ENCODE measurements at places on chromosomes 16 and 17.

DNA sequence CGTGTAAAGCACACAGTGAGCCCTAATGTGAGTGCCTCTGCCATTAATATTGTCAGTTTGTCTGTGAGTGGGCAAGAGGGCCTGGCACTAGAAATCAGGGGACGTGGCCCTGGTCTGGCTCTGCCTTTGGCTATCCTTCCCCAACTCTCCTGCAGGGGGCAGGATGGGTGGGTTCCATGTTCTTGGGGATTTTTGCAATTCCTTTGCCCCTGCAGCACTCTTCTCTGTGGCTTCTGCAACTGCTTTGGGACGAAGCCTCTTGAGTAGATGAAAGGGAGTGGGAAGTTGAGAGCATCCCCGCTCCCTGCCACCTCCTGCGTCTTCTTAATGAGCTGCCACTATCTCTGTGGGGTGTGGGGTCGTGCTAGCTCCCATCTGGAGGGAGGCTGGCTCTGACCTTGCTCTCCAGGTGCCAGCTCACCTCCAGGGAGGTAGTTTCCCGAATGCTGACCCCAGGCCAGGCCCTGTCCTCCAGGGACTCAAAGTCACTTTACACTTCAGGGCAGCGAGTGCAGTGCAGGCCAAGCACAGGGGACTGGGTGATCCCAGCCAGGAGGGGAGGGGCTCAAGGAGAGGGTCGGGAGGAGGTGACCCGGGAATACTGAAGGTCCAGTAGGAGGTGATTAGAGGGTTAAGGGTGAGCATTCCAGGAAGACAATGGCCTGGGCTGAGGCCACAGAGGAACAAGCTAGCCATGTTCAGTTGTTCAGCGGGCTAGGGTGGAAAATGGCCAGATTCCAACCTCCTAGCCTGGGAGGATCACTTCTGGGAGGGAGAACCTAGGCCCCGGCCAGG, 121.0 kb upstream of the NLRP1 start:
- DNase-seq = peak; percentile 38

GRCh38 chr17:36691606-36692005, 90.2 kb downstream of the MRM1 start:
- no peak for DNase-seq

DNA sequence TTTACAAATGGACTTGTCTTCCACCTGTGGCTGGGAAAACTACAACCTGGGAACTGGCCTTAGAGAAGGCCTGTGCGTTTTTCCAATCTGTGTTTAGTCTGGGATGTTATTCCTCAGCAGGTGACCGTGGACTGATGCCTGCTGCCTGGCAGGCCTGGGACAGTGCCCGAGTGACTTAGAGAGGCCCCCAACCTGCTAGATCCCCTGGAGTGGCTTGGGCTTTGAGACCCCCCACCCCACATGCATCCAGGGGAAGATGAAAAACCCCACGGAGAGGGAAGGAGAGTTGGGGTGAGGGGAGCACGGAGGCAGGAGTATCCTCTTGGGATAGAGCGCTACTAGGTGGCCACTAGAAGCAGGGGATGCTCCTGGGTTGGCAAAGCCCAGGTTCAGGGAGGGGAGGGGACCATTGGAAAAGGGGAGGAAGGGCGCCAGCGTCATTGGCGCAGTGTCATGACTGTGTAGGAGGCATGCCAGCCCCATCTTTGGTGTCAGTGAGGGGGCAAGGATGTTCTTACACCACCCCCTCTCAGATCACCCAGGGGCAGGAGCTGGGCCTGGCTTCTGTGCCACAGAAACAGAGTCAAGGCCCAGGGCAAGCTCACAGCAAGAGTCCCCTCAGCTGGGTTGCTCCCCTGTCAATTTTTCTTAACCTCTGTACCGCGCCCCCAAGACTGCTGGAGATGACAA, 54.1 kb downstream of the MEAK7 start:
- DNase-seq = no peak

DNA sequence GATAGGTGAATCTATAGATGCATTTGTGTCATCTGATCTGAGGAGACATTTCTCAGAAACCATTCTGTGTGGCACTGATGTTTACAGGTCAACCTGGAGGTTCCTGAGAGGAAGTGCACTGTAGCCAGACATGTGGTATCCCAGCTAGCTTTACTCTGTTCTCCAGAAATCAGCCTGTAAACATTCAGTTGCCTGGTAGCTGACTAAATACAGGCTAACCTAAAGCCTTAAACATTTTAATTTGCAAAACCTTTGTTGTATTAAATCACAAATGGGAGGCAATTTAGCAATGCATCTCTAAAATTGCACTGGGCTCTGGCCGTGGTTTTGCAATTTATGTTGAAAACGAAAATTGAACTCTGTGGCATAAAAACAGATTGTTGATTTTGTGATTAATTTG, 207.6 kb downstream of the FTO start:
- no peak for DNase-seq

- DNase-seq = no peak
Measured at GRCh38 chr16:63447121-63447520, 1410.9 kb upstream of the CDH8 start.

DNA sequence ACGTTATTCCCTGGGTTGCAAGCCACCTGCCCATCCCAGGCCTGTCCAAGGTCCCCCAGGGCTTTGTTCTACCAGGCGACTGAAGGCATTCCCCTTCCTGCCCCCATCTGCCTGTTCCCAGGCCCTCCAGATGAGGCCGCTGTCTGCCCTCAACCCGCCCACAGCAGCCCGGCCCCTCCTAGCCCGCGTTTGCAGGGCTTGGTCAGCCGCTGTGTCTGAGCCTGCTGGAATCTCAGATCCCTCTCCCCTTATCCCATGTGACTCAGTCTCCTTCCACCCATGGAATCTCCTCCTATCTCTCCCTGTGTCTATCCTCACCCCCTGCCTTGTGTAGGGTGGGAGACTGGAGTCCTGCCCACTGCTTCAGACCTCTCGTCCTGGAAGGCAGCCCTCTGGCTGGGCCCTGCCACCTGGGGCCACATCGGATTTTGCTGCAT, 186.0 kb upstream of the TNRC6C start:
- peak; percentile 55 for DNase-seq

- peak; percentile 22 for DNase-seq
Measured at GRCh38 chr17:37146086-37147064, 197.6 kb downstream of the AATF start.

DNA sequence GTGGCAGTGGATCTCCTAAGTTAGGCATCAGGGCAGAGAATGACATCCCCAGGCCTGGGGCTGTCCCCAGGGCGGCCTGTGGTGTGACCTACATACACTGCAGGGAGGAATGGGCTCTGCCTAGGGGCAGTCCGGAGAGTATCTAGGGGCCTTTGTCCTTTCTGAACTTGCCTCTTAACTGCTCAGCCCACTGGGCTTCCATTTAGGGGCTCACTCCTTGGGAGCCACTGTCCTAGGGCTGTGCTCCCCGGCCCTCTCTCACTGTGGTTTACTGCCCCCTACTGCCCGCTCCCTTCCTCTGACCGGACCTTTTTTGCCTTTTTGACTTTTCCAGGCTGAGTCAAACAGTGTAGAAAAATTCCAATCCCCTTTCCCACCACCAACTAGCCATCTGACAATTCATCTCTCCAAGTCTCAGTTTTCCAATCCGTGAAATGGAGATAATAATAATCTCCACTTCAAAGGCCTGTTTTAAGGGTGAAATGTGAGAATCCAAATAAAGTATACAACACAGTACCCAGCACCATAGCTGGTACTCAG, 66.8 kb downstream of the DNAH3 start:
- DNase-seq = peak; percentile 61

DNA sequence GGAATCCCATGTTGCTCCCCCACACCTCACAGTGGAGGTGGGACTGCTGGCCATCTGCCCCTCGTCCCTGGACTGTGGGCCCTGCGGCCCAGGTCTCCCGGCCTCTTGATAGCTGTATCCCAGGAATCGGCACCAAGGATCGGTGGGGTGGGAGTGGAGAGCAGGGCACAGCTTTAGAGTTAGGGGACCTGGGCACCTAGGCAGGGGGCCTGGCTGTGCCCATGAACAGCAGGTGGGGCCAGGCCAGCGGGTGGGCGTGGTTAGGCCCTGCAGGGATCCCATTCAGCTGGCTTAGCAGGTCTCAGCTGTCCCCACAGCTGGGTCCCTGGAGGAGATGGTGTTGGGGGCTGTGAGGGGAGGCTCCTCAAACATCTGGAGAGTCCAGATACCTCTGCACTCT, 49.2 kb downstream of the SREBF1 start:
- DNase-seq = no peak

DNA sequence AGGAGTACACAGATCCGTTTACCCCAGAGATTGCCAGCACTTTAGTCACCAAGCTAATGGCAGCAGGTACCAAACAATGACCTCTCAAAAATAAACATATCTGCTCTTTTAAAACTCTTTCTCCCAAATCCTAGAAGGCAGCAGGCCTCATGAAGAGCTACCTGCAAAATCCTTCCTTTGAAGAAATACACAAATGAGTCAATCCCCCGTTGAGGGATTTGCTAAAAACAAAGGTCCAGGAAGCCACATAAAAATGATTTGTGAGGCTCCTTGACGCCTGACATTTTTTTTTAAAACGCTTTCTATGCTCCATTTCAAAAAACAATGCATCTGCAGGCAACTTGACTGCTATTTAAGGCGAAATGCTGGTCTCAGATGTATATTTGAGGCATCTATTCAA, 58.2 kb downstream of the NACA2 start:
- DNase-seq = no peak

GRCh38 chr17:47622180-47622549, 27.6 kb upstream of the KPNB1 start:
- no peak for DNase-seq

DNA sequence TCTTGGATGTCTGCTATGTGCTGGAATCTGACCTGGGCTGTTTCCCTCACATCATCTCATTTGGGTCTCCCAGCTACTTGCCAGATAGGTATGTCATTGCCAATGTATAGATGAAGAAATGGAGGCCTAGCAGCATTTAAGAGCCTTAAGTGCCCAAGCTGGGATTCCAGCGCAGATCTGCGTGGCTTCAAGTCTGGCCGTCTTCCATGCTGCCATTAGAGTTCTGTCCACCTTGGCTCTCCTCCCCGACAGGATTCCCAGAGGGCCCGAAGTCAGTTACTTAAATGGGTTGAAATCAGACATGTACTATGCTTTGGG, 33.0 kb upstream of the CCR7 start:
- DNase-seq = no peak

- DNase-seq = no peak
Measured at GRCh38 chr17:79902146-79902791, 63.0 kb upstream of the CBX4 start.

- DNase-seq = no peak
Measured at GRCh38 chr17:48294806-48295361, 135.1 kb downstream of the SKAP1 start.

DNA sequence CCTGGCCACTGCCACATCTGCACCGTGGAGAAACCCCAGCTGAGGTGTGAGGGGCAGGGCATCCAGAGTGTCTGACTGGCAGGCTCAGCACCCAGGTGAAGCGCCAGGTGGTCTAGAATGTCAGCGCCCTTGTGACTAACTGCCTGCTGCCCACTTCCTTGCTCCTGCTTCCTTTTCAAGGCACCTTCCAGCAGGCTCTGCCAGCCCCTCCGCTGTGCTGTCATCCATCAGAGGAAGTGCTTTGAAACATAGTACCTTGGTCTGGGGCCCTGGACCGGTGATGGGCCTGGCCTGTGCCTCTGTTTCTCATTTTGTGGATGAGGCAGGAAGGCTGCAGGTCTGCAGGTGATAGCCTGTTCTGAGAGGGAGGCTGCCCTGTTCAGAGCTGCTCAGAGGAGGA, 5.5 kb downstream of the SPNS2 start:
- DNase-seq = no peak

- no peak for DNase-seq
Measured at GRCh38 chr17:73232587-73233373, 28.9 kb downstream of the CPSF4L start.

- DNase-seq = no peak
Measured at GRCh38 chr17:83193336-83194185, 114.2 kb downstream of the METRNL start.

GRCh38 chr17:8924595-8924994, 40.9 kb downstream of the PIK3R5 start:
- DNase-seq = no peak

- peak; percentile 76 for DNase-seq
Measured at GRCh38 chr16:11609474-11610120, 22.9 kb upstream of the LITAF start.

DNA sequence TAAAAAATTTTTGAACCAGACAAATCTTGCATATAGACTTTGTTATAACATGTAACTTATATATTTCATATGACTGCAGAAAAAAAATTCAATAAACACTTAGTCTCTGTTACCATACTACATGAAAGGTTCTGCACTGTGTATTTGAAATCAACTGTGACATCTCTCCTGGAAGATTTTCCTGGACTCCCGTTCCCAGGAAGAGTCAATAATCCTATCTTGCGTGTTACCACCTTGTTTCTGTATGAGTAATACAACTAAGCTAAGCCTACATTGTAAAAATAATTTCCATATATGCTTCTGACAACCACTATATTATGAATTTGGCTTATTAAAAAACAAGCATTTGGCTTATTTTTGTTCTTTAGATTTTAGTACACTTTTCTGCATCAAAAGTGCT, 665.6 kb upstream of the SOX9 start:
- DNase-seq = no peak

GRCh38 chr16:22109258-22109898, 17.0 kb downstream of the VWA3A start:
- no peak for DNase-seq

GRCh38 chr17:52758481-52758880, 600.0 kb upstream of the CA10 start:
- no peak for DNase-seq

DNA sequence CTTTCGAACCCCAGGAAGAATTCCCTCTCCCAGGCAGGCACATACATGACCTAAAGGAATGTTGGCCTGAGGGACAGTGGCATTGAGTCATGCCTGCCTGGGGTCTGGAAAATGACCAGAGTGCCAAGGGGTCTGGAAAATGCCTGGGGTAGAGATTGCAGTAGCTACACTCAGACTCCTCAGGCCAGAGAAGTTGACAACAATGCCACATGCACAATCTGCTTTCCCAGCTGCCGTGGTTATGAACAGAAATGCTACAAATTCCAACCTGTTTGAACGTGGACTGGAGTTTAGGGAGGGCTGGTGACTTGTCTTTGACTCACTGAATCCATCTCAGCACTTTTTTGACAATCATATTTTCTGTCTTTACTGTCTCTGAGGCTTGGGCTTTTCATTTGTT, 250.0 kb downstream of the ABCC12 start:
- no peak for DNase-seq

- no peak for DNase-seq
Measured at GRCh38 chr17:50452630-50453300, 15.9 kb downstream of the CHAD start.

- no peak for DNase-seq
Measured at GRCh38 chr17:33989361-33990148, 265.5 kb upstream of the CCL2 start.

DNA sequence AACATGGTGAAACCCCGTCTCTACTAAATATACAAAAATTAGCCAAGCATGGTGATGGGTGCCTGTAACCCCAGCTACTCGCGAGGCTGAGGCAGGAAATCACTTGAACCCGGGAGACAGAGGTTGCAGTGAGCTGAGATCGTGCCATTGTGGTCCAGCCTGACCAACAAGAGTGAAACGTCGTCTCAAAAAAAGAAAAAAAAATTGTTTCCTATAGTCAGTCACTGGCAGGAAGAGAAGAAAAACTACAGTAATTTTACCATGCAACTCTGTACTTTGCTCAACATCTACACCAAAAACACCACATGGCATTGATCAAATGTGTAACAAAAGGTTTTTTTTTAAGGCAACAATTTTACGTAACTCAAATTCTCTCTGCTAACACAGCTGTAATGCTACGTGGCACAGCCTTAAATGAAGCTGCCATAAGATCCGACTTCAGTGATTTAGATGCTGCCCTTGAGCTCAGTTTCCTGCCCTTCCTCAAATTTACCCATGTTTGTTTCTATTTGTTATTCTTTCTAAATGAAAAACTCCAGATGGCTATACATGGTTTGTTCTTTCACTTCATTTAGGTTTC, 40.2 kb downstream of the CNOT1 start:
- DNase-seq = no peak
